ENCODE measurements at places on chromosomes 1 and 21.

GRCh38 chr1:73886716-73887115 is 311.3 kb downstream of the LRRIQ3 start:
- DNase-seq = no peak

- no peak for DNase-seq
Measured at GRCh38 chr21:21622460-21623234, 624.4 kb downstream of the NCAM2 start.

DNA sequence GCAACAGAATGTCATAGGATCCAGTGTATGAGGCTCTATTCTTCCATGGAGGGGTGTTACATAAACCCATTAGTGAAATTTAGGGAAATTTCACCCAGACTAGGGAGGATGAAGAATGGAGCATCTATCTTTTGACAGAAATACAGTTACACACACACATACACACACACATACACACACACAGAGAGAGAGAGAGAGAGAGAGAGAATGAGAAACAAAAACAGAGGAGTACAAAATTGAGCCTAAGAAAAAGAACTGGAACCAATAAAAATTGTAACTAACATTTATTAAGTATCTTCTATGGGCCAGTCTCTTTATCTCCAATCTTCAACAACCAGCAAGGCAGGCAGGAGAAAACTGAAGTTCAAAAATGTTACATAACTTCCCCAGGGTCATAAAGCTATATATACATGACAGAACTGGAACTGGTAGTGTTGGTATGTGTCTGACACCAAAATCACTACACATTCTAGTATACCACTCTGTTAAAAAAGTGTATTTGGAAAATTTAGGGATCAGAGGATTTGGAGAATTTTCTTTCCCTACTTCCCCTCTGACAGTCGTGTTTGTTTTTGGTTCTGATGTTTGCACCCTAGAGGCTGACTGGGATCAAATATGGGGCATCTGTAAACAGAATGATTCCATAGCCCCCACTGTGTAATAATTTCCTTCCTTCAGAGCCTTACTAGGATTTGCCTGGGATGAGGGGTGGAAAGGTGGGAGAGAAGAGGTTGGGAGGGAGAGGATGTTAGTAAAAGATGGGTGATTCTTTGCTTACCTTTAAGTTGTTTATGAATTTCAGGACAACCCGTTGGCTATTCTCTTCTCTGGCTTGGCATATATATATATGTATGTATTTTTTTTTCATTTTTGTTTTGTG is 1.0 kb upstream of the ZFYVE9 start:
- DNase-seq = no peak

DNA sequence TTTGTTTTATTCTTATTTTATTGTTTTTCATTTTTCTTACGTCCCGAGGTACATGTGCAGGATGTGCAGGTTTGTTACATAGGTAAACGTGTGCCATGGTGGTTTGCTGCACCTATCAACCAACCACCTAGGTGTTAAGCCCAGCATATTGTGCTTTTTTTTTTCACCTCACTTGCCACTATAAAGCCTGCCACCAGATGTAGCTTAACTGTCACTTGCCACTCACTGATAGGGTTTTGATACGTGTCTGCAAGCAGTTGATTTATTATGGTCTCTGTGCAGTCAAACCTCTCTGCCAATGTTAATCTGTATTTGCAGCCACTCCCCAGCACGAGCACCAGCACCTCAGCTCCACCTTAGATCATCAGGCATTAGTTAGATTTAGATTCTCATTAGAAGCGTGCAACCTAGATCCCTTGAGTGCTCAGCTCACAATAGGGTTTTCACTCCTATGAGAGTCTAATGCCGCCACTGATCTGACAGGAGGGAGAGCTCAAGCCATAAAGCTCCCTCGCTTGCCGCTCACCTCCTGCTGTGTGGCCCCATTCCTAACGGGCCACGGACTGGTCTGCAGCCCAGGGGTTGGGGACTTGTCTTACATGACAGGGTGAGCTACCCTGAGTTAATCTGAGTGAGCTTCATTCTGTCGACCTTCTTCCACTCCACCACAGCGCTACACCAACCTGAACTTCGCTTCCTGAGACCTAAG is 17.9 kb upstream of the ABCG1 start:
- DNase-seq = no peak

DNA sequence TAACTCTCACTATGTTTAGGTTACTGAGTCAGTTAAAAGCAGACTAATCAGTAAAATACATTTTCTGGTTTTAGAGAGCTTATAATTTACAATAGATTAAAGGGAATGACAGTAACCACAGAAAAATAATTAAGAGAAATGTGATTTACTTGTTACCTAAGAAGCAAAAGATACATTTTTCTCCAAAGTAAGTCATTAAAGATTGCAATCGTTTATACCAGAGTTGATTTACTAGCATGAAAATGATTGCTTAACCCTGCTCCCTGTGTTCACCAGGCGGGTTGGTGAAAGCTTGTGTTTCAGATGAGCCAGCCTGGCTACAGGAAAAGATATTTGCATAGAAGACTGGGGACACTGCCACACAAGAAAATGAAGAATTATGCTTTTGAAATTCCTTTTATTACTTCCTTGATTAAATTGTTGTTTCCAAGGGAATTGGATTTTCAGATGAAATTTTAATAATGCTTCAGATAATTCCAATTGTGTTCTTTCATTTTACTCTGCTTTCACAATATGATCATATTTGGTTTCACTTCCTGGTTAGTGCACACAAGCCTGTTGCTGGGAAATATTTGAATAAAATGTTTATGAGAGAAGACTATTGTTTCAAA is 27.9 kb downstream of the LRRC8B start:
- peak; percentile 24 for DNase-seq

DNA sequence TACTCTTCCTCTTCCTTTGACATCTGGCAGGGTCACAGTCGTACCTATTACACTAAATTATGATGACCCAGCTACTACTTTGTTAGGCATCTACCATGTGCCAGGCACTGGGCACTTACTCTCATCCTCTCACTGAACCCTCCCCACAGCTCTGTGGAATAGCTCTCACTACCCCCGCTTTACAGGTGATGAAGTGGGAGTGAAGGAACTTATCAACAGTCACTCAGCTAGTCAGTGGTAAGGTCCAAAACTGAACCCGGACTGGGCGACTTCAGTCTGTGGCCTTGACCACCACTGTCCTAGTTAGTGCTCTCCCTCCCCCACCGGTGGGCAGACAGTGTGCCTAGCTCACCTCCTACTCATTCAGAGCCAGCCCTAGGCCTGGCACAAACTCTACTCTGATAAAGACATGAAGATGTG is 12.3 kb downstream of the ADGRB2 start:
- DNase-seq = no peak

GRCh38 chr1:183987593-183988318 is 49.8 kb downstream of the COLGALT2 start:
- DNase-seq = no peak

GRCh38 chr1:48773133-48773532 is 3.6 kb downstream of the BEND5 start:
- DNase-seq = no peak

DNA sequence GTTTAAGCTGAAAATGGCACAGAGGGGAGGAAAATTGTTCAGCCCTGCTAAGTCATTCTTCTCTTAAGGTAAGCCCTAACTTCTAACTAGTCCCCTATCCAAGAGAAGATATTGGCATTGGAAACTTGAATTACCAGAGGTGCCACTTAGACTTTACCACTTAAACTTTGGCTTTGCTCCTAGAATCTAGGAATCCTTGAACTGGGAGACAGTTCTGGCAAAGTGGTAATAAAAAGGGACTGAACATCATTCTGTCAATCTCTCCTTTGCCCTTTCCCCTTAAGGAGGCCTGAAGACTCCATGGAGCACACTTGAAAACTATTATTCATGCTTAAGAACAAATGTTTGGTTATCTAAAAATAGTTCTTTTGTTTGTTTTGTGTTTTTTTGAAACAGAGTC is 8.4 kb downstream of the ATP1A4 start:
- DNase-seq = no peak

GRCh38 chr1:32813941-32814739 is 3.0 kb downstream of the YARS1 start:
- no peak for DNase-seq

GRCh38 chr1:229397762-229398161 is 36.1 kb downstream of the ACTA1 start:
- DNase-seq = no peak

DNA sequence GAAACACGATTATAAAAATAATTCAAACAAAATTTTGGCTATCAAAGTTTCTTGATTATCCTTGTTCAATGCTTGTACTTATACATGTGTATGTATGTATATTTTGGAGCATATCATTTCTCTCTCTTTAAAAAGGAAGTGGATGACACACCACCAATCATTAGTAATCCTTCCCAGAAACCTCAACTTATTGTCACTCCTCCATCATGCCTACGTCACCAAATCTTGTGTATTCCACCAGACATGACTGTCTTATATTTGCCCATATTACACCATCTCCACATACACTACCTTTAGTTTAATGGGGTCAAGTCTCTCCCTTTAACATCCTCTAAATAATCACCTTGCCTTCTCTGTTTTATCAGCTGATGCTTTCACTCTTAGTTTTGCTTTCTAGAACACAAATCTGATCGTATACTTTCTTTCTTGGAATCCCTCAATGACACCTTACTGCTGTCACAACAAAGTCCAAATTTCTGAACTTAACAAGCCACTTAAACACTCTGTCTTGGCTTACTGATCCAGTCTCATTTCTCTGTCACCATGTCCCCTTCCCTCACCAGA is 124.0 kb downstream of the BRINP3 start:
- no peak for DNase-seq

GRCh38 chr1:47991673-47992072 is 5.5 kb downstream of the TRABD2B start:
- no peak for DNase-seq

DNA sequence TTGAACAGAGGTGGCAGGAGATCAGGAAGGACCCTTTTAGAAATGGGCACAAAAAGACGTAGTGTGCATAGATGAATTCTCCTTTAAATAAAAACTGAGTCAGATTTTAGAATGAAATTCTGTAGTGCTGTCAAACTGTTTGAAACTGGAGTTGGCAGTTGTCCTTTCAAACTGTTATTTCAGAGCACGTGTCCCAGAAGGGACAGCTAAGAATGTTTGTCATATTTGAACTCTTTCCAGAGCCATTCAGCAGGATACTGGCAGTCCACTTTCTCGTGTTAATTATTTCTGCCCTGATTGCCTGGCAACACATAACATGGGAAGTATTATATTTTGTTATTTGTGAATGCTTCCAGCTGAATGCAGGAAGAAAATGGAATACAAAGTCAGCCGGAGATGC is 212.3 kb upstream of the DPYD start:
- DNase-seq = no peak

DNA sequence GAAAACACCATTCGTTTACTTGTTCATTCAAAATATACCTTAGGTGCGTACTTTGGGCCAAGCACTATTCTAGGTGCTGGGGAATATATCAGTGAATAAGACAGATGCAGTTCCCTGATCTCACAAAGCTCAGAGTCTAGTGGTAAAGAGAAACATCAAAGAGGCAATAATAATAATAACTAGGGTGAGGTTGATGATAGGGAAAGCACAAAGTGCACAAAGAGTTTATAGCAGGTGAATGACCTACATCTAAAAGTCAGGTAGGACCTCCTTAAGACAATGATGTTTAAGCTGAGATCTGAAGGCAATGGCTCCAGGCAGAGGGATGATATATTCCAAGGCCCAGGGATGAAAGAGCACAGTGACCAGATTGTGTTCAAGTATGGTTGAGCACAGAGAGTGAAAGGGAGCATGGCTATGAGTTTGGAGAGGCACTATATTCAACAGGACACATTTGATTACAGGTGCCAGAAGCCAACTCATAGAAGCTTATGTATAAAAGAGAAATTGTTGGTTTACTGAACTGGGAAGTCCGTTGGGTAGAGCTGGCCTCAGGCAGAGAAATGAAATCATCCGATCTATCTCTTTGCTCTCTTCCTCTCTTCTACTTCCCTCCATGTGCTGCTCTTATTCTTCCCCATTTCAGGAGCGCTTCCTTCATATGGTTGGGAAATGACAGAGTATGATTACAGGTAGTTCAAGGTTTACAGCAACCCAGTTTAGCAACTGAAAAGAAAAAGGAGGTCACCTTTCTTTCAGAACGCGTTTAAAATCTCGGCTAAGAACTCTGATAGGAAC is 23.0 kb upstream of the CCT8 start:
- DNase-seq = no peak

DNA sequence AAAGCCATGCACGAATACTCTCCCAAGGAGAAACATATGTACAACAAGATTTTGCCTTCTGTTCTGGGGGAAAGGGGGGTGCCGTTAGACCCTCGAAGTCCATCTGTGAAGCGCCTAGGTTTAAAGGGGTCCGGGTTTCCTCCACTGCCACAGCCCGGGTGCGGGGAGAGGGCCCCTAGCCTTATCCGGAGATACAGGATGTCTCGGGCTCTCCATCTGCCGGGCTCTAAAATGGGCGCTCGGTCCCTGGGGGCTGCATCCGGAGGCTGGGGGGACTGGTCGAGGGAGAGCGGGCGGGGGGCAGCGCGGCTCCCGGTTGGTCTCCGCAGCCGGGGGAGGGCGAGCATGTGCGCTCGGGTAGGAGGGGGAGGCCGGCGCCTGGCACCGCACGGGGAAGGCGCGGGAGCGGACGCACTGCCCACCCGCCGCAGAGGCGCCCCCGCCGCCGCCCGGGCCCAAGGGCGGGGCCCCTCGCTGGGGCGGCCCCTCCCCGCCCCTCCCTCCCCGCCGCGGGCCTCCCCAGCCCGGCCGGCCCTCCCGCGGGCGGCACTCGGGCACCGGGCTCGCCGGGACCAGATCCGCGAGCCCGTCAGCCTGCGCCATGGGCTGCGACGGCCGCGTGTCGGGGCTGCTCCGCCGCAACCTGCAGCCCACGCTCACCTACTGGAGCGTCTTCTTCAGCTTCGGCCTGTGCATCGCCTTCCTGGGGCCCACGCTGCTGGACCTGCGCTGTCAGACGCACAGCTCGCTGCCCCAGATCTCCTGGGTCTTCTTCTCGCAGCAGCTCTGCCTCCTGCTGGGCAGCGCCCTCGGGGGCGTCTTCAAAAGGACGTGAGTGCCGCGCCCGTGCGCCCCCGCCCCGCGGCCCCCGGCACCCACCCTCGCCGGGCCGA is 63.1 kb downstream of the ELK4 start:
- no peak for DNase-seq

GRCh38 chr1:220791285-220791684 is 4.6 kb downstream of the MTARC1 start:
- no peak for DNase-seq

DNA sequence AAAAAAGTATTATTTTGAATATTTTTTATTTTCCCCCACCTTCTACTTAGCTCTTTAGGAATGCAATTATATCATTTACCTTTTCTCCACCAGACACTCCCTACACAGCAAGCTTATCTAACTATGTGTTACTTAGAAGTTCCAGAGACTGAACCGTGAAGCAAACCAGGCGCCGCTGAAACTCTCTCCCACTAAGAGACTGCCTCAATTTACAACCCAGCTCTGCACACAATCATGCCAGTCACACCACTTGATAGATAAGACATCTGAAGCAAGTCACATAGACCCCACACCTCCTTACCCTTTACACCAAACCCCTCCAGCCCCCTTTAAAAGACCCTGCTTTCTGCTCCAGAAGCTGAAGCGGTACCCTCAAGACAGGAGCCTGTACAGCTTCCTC is 245.5 kb downstream of the S1PR1 start:
- no peak for DNase-seq

GRCh38 chr1:32104127-32104526 is 3.7 kb upstream of the KPNA6 start:
- DNase-seq = no peak
